ENCODE measurements at places on chromosomes 11 and 22.

- DNase-seq, result no peak
Observed at GRCh38 chr11:2540223-2540991, 95.6 kb downstream of the KCNQ1 start.

DNA sequence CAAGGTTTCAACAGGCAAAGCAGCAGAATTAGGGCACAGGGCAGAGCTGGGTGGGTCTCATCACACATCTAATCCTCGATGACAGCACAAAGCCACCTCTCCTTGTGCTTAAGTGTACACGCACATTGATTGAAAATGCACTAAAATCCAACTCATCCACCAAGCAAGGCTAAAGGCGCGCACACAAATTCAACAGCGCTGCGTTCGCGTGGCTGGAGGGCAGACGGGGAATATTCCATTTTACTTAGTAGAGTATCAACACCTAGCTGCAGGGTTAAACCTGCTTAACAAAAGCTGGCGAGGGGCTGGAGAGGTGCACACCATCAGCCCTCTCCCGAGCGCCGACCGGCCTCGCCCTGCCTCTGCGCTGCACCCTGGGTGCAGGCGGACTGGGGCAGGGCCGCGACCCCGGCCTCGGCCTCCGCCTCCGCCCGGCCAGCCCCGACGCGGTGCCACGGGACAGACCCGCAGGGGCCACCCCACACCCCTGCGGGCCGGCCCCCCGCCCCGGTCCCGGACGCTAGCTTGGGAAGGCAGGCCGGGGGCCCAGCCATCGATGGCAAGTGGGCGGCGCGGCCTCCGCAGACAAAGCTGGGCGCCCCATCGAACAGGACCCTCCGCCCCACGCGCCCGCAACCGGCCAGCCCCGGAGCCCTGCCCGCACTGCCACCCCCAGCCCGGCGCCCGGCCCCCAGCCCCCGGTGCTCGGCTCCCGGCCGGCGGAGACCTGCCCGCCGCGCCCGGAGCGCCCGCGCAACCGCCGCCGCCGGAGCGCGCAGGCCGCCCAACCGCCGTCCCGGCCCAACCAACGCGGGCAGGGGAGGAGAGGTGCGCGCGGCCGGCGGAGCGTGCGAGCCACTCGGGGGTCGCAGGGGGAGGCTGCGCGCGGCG lies 929 bp downstream of the PRDM10 start:
- no peak for DNase-seq

DNA sequence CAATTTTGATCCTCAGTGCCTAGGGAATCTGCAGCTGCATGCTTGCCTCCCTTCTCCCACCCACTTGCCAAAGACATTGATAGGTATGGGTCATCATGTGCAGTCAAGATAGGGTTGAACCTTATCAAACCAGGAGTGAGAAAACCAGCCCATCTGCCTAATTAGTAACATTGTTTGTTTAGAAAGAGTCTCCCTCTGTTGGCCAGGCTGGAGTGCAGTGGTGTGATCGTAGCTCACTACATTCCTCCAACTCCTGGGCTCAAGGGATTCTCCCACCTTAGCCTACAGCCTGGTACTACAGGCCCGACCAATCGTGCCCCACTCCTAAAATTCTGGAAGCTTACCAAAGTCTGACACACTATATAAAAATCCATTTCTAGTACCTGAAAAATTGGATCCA lies 4.6 kb downstream of the C11orf71 start:
- DNase-seq, result no peak

DNA sequence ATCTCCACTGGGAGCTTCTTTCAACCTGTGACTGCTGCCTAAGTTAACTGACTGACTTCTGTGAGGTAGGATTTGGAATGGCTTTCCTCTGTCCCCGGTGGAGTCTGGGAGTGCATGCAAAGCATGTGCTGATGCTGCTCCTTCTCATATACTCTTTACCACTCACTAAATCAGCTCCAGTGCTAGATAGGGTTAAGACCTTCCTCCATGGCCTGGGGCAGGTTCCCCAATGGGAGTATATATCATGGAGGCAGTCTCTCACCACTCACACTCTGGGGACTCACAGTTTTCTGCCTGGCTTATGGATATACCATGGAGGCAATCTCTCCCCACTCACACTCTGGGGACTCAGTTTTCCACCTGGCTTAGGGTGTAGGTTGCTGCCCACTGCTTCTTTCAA lies 10.1 kb upstream of the FANCF start:
- no peak for DNase-seq

- DNase-seq, result no peak
Observed at GRCh38 chr11:126186708-126187529, 24.5 kb downstream of the RPUSD4 start.

- DNase-seq, result no peak
Observed at GRCh38 chr22:20946080-20946986, 20.7 kb upstream of the AIFM3 start.

- peak; percentile 62 for DNase-seq
Observed at GRCh38 chr22:49966041-49966773, 5.6 kb downstream of the PIM3 start.

DNA sequence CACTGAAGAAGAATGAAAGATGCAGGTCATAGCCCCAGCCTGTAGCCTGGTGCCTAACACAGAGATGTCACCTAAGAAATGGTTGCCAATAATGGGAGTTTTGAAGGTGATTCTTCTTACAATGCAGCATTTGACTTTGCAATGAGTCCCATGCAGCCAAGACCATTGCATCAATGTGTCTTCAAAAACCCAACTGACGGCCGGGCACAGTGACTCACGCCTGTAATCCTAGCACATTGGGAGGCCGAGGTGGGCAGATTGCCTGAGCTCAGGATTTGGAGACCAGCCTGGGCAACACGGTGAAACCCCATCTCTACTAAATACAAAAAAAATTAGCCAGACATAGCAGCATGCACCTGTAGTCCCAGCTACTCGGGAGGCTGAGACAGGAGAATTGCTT lies 89.3 kb upstream of the ASPHD2 start:
- DNase-seq, result no peak

DNA sequence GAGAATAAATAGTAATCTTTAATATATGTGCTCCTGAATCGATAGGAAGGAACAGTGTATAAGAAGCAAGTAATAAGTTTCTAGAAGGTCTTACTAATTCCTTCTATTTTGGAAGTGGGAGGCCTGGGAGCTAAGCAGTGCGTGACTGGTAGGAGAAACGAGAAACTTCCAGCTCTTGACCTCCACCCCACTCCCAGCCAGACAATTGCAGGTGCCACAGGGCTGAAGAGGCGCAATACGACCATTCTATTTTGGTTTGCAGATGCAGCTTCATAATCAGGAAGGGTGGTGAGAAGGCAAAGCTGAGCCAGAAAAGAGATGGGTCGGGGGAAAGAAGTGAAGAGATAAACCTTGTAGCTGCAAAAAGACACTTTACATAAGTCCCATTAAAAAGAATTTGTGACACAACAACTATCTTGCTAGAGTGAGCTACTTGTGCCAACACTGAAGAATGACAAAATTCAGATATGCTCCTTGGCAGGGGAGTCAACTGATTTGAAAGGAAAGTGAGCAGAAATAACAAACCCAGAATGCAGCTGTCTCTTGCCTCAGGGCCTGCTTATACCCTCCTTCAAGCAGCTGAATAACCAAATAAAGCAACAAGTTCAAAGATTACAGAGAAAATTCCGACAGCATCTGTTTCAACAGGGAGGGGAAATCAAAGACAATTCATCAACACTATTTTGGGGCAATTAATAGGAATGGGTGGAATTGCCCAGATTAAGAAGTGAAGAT lies 35.1 kb downstream of the GRIA4 start:
- no peak for DNase-seq

GRCh38 chr11:8758619-8759169 lies 76.1 kb downstream of the RPL27A start:
- no peak for DNase-seq

DNA sequence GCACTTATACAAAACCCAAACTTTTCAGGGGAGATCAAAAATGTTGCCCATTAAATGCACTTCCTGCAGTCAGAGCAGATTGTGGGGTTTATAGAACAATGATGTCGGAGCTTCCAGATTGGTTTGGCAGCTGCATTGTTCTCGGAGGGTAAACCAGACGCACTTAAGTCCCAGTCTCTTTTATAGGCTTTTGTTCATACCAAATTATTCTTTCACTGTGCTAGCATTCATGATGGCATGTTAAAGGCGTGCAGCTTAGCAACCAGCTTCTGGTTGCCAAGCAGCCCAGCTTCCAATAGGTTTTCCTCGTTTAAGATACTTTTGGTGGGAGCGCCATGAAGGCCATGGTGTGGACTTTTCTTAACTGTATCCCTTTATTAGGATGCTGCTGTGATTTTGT lies 40.9 kb downstream of the ZC3H12C start:
- no peak for DNase-seq

GRCh38 chr22:49095366-49095765 lies 732.3 kb downstream of the BRD1 start:
- no peak for DNase-seq

GRCh38 chr11:34605481-34606325 lies 15.2 kb upstream of the EHF start:
- no peak for DNase-seq

- no peak for DNase-seq
Observed at GRCh38 chr11:66646828-66647227, 8.3 kb downstream of the RBM4 start.

- no peak for DNase-seq
Observed at GRCh38 chr11:5553343-5553742, 5.0 kb upstream of the OR52H1 start.

GRCh38 chr22:41324821-41325528 lies 23.6 kb downstream of the ZC3H7B start:
- no peak for DNase-seq

- DNase-seq, result no peak
Observed at GRCh38 chr11:45853332-45854219, 6.3 kb downstream of the CRY2 start.

GRCh38 chr11:47183031-47183856 lies 3.0 kb downstream of the PACSIN3 start:
- no peak for DNase-seq

GRCh38 chr11:70863993-70864392 lies 388.4 kb downstream of the SHANK2 start:
- DNase-seq, result no peak

DNA sequence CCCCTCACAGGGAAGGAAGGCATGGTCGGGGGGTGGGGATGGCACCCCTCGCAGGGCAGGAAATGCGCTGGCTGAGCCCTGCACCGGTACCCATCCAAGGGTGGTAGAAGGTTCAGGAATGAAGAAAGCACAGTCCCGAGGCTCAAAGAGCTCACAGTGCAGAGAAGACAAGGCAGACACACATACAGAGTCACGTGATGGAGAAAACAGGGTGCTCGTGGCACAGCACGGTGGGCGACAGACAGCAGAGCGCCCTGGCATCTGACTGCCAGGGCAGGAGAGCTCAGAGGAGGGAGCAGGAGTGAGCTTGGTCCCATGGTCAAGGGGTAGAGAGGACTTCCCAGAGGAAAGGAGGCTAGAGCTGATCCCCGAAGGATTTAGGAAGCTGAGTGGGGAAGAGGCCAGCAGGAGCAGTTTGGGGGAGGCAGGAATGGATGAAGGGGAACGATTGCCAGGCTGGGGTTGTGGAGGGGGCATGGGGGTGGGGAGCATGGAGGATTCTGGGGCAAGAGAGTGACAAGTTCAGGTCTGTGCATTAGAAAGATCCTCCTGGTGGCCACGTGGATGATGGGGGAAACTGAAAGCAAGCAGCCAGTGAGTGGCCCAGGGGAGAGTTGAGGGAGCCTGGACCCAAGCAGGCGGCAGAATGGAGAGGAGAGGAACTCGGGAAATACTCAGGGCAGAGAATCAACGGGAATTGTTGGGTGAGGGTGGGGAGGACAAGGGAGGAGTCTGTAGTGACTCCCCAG lies 43.9 kb downstream of the PDE2A start:
- no peak for DNase-seq

GRCh38 chr22:43377896-43378704 lies 33.7 kb upstream of the MPPED1 start:
- DNase-seq, result peak; percentile 66

GRCh38 chr11:119793335-119793984 lies 64.5 kb upstream of the NECTIN1 start:
- no peak for DNase-seq

DNA sequence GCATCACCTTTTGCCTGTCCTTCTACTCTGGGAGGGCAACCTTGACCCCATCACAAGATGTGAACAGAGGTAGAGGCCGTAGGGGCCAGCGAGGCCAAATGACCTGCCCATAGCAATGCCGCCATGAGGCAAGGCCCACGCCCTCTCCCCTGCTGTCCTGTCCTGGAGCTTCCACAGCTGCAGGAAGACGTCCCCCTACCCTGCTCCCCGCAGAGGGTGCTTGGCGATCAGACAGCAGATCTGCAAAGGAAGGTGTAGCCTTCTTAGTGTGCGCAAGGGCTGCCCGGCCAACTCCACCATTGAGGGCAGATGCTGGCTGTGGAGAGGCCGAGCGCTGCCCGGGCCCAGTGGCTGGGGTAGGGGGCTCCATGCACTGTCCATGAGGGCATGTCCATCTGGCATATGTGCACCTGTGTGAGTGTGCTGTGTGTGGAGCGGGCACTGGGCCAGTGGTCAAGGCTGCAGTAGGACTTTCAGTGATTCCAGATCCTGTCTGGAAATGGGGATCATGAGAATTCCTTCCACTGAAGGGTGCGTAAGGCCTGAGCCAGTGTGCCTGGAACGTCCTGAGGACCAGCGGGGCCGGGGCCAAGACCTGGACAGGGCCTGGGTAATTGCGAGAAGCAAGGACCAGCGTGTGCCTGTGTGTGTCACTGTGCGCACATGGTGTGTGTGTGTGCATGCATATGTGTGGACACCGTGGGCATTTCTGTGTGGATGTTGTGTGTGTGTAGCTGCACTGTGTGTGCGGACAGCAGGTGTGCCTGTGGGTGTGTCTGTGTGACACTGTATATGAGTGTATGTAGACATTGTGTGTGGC lies 11.0 kb downstream of the TRPM5 start:
- no peak for DNase-seq

- DNase-seq, result no peak
Observed at GRCh38 chr22:22463855-22464540, 44.5 kb downstream of the ZNF280B start.

DNA sequence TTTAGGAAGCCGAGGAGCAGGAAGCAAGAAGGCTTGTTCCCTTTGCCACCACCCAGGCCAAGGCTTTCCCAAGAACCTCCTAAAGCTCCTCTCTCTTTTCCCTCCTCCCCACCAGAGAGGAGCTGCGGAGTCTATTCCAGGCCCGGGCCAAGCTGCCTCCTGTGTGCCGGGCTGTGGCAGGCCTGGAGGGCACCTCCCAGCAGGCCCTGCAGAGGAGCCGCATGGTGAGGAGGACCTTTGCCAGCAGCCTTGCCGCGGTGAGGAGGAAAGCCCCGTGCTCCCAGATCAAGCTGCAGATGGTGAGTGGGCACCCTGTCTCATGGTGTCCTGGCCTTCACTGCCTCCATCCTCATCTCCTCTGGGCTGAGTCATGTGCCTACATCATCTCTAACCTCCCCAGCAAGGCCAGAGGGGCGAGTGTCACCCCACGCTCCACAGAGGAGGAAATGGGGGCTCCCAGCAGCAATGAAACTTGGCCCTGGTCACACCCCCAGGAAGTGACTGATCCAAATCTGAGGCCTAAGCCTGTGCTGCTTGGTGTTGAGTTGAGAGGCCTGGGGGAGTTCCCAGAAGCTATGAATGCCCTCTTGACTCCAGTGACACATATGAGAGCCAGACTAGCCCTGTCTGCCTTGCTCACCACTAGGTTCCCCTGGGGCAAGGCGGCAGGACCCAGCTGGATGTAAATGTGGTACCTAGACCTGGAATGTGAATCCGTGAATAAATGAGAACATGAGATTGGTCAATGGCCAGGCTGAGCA lies 104.2 kb downstream of the MYO18B start:
- no peak for DNase-seq
